ENCODE measurements at places on chromosomes 2 and 18. TPM values are rescaled to one million over a fixed set of nuclear protein-coding genes. Genes with fewer than 3 reads are reported as not detected.

CABLES1 gene
- 4.7 TPM for total RNA-seq

CCDC148 gene
- 15.7 TPM for total RNA-seq

NEB gene
- 2.5 TPM for total RNA-seq

GREB1 gene
- total RNA-seq: 3.8 TPM

LYPD6B gene
- total RNA-seq: 13.8 TPM

GNAL gene
- 59.8 TPM for total RNA-seq

LIMS3 gene
- total RNA-seq: 2.5 TPM

PTRHD1 gene
- total RNA-seq: 27.5 TPM

GBX2 gene
- total RNA-seq: not detected

UGT1A8 gene
- not detected for total RNA-seq

OR6B2 gene
- total RNA-seq: not detected

SERPINB3 gene
- not detected for total RNA-seq

GLI2 gene
- 6.3 TPM for total RNA-seq

CAD gene
- 20.7 TPM for total RNA-seq

DES gene
- not detected for total RNA-seq

TTL gene
- total RNA-seq: 102 TPM

EPG5 gene
- 97.3 TPM for total RNA-seq

SAG gene
- 0.63 TPM for total RNA-seq

ZC3H8 gene
- total RNA-seq: 88.0 TPM

OBSL1 gene
- total RNA-seq: 79.5 TPM

PAX3 gene
- not detected for total RNA-seq

GRP gene
- total RNA-seq: 18.5 TPM

SH2D6 gene
- total RNA-seq: 0.94 TPM

ENOSF1 gene
- total RNA-seq: 5.9 TPM

CBLN2 gene
- 43.8 TPM for total RNA-seq

CDK15 gene
- not detected for total RNA-seq

RBKS gene
- 2.5 TPM for total RNA-seq

MYCN gene
- 75.1 TPM for total RNA-seq

CKAP2L gene
- total RNA-seq: 4.7 TPM

IL36G gene
- not detected for total RNA-seq

RNF152 gene
- 82.9 TPM for total RNA-seq

POTEC gene
- 0.31 TPM for total RNA-seq

AGXT gene
- not detected for total RNA-seq

UGT1A4 gene
- total RNA-seq: not detected

TLX2 gene
- not detected for total RNA-seq

INO80D gene
- total RNA-seq: 40.7 TPM

ALPP gene
- not detected for total RNA-seq

CFAP65 gene
- 0.63 TPM for total RNA-seq

CHRNG gene
- not detected for total RNA-seq
